ENCODE measurements at places on chromosomes 4 and X.
A peak's percentile ranks its signal among the peaks of the same experiment; 100 is the strongest.

DNA sequence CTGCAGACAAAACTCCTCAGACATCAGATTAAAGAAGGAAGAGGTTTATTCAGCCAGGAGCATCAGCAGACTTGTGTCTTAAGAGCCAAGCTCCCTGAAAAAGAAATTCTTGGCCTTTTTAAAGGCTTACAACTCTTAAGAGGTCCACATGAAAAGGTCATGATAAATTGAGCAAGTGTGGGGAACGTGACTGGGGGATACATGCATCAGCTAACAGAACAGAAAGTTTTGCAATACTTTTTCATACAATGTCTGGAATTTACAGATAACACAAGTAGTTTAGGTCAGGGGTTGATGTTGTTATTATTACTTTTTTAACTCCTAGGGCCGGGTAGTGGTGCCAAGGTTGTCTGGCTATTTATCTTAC lies 55.6 kb upstream of the RBMX start:
- DNase-seq = no peak
- H3K36me3 ChIP-seq = no peaks in the 10 kb centered on the region
- no peaks in the 10 kb centered on the region for H3K4me1 ChIP-seq
- H3K27ac ChIP-seq = no peak overlapping the region

GRCh38 chrX:39749728-39750127 lies 348.0 kb downstream of the BCOR start:
- no peak for DNase-seq
- no peak overlapping the region for H3K27ac ChIP-seq
- no peaks in the 10 kb centered on the region for H3K36me3 ChIP-seq
- no peak overlapping the region for H3K4me3 ChIP-seq
- H3K27me3 ChIP-seq = no peaks in the 10 kb centered on the region

- H3K36me3 ChIP-seq = no peaks in the 10 kb centered on the region
- no peak overlapping the region for H3K4me3 ChIP-seq
- no peak for DNase-seq
- H3K27ac ChIP-seq = no peak overlapping the region
- H3K27me3 ChIP-seq = no peaks in the 10 kb centered on the region
These were observed 103.2 kb upstream of the PSAPL1 start for GRCh38 chr4:7537853-7538400.

DNA sequence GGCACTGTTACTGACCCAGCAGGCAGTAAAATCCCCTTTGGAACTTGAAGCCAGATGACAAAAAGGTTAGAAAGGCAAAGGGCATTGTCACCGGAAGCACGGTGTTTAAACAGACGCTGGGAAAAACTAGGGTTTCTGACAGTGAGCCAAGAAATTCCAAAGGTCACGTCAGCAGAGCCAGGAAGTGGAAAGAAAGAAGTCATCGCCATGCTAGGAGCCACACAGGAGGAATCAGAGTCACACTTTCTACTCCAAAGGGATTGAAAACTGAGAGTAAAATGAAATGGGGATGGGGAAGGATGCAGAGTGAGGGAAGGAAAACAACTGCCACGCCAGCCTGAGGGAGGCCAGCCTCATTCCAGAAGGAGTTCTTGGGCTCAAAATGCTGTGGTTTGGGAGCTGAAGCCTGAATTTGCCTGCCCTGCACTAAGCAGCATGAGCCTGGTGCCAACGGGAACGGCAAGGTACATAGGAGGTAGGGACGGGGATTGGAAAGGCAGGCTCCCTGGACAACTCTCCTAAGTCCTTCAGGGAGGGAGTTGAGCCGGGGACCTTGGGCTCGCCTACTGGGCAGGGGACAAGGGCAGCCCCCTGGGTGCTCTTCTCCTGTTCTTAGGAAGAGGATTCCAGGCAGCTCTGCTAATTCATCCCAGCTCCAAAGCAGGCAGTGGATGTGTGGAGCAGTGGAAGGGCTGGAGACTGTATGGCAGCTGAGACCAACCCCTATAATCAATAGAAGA lies 66.8 kb downstream of the SOWAHB start:
- H3K36me3 ChIP-seq = no peaks in the 10 kb centered on the region
- H3K27me3 ChIP-seq = no peaks in the 10 kb centered on the region
- H3K4me3 ChIP-seq = no peak overlapping the region
- DNase-seq = no peak
- H3K4me1 ChIP-seq = no peaks in the 10 kb centered on the region

DNA sequence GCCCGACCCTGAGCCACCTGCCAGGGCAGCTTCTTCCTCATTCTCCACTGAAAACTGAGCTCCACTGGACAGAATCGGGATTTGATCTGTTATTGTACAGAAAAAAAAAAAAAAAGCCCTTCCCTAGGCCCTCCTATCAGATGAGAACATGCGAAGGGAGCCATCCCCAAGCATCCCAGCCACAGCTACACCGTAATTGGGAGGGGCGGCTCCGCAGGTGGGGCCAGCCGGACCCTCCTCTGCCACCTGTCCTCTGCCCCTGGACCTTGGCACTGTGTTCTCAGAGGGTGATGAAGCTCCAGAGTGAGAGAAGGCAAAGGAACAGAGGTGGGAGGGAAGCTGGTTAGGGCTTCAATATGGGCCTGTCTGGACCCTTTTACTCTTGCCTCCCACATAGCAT lies 240.0 kb upstream of the PSAPL1 start:
- H3K36me3 ChIP-seq = no peaks in the 10 kb centered on the region
- no peaks in the 10 kb centered on the region for H3K4me1 ChIP-seq
- no peaks in the 10 kb centered on the region for H3K27me3 ChIP-seq
- H3K4me3 ChIP-seq = no peak overlapping the region
- H3K27ac ChIP-seq = no peak overlapping the region

DNA sequence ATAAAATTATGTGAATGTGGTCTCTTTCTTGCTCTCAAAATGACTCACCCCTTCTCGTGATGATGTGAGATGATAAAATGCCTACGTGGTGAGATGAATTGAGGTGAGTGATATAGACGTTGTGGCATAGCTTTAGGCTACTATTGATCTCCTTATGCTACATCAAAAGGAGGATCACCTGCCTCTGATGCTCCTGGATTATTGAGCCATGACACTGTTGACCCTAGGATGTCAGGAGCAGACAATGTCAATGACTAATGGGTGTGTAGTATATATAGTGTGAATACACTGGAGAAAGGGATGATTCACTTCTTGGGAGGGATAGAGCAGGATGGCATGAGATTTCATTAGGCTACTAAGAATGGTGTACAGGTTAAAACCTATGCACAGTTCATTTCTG lies 210.7 kb upstream of the PRPS2 start:
- H3K36me3 ChIP-seq = no peaks in the 10 kb centered on the region
- H3K4me1 ChIP-seq = no peaks in the 10 kb centered on the region
- no peaks in the 10 kb centered on the region for H3K27me3 ChIP-seq
- no peak overlapping the region for H3K4me3 ChIP-seq
- DNase-seq = no peak
- H3K27ac ChIP-seq = no peak overlapping the region

DNA sequence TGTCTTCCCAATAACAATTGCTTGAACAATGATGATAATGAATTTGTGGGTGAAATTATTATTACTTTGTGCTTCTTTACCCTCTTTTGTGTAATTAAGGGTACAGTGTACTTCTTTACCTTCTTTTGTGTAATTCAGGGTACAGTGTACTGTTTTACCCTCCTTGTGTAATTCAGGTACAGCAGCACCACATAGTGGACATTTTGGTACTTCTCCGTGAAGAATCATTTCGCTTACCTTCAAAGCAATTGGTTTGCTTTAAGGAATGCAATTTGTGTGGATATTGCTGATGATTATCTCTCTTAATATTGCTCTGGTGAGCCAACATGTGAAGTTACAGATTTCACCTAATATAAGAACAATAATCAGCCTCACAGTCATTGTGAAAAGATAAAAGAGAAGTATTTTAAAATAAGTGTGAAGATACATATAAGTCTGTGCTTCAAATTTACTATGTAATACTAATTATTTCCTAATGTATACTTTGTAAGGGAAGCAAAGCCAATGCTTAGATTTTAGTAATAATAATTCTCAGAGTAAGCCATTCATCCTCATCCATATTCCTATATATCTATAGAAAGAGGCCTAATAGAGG lies 27.2 kb upstream of the SEC24B start:
- no peaks in the 10 kb centered on the region for H3K27me3 ChIP-seq
- H3K4me3 ChIP-seq = no peak overlapping the region
- DNase-seq = no peak
- H3K4me1 ChIP-seq = no peaks in the 10 kb centered on the region
- no peaks in the 10 kb centered on the region for H3K36me3 ChIP-seq

GRCh38 chrX:46935295-46935694 lies 23.1 kb downstream of the JADE3 start:
- H3K27me3 ChIP-seq = no peaks in the 10 kb centered on the region
- H3K36me3 ChIP-seq = no peaks in the 10 kb centered on the region
- no peak overlapping the region for H3K4me3 ChIP-seq
- no peak overlapping the region for H3K27ac ChIP-seq
- no peak for DNase-seq

DNA sequence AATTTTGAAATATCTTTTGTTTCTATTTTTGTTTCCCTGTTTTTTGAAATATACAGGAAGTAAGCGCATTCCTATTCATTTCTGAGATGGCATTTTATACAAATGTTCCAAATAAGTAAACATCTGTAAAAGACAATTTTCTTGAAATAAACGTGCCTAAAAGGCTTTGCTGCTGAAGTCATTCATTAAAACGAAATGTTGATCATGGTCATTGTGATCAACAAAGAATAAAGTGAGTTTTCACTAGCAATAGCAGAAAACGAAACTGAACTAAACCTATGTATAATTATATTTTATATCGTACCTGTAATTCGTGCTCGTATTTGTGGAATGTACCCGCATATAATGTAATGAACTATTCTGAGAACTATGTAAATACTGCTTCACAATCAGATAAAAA lies 221.2 kb downstream of the MGST2 start:
- H3K27ac ChIP-seq = no peak overlapping the region
- H3K4me1 ChIP-seq = no peaks in the 10 kb centered on the region
- no peaks in the 10 kb centered on the region for H3K36me3 ChIP-seq
- no peak for DNase-seq
- H3K27me3 ChIP-seq = no peaks in the 10 kb centered on the region

- H3K36me3 ChIP-seq = no peaks in the 10 kb centered on the region
- no peak overlapping the region for H3K4me3 ChIP-seq
- H3K27me3 ChIP-seq = no peaks in the 10 kb centered on the region
- H3K4me1 ChIP-seq = no peaks in the 10 kb centered on the region
These were observed 258.9 kb downstream of the SPANXN1 start for GRCh38 chrX:145506214-145506613.

GRCh38 chrX:107775734-107776511 lies at the start of gene TSC22D3:
Gene TSC22D3, minus strand, starts transcription at chrX:107775787. Its CDS starts 368 bp downstream, at chrX:107775419.
- no peaks in the 10 kb centered on the region for H3K27me3 ChIP-seq
- peak within 1 kb of the TSS; percentile 73 for H3K4me3 ChIP-seq
- no peaks in the 10 kb centered on the region for H3K36me3 ChIP-seq
- H3K27ac ChIP-seq = peak within 1 kb of the TSS; percentile 43
- no peaks in the 10 kb centered on the region for H3K4me1 ChIP-seq

- H3K4me3 ChIP-seq = no peak overlapping the region
- no peak for DNase-seq
- no peaks in the 10 kb centered on the region for H3K36me3 ChIP-seq
- H3K27ac ChIP-seq = no peak overlapping the region
- peaks cover 6% of the 10 kb centered on the region for H3K4me1 ChIP-seq
These were observed 73.8 kb downstream of the KDM6A start for GRCh38 chrX:44946771-44947170.

DNA sequence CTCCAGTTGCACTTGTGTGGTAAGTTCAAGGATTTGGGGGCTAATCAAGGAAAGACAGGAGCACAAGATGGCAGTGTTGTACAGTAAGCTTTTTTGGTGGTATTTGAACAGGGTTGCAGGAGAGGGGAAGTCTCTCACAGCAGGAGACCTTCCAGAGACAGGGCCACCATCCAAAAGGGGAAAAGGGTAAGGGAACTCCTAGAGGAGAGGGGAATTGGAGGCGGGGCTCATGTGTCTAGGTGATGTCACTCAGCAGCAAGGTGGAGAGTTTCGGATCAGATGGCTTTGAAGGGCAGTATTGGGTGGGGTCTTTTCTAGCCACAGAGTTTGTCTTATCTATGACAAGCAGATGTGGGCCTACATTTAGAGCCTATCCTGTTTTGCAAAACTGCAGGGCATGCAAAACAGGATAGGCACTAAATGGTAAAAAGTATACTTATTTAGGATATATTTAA lies 13.4 kb upstream of the RNF175 start:
- DNase-seq = no peak
- no peaks in the 10 kb centered on the region for H3K4me1 ChIP-seq
- no peaks in the 10 kb centered on the region for H3K36me3 ChIP-seq

DNA sequence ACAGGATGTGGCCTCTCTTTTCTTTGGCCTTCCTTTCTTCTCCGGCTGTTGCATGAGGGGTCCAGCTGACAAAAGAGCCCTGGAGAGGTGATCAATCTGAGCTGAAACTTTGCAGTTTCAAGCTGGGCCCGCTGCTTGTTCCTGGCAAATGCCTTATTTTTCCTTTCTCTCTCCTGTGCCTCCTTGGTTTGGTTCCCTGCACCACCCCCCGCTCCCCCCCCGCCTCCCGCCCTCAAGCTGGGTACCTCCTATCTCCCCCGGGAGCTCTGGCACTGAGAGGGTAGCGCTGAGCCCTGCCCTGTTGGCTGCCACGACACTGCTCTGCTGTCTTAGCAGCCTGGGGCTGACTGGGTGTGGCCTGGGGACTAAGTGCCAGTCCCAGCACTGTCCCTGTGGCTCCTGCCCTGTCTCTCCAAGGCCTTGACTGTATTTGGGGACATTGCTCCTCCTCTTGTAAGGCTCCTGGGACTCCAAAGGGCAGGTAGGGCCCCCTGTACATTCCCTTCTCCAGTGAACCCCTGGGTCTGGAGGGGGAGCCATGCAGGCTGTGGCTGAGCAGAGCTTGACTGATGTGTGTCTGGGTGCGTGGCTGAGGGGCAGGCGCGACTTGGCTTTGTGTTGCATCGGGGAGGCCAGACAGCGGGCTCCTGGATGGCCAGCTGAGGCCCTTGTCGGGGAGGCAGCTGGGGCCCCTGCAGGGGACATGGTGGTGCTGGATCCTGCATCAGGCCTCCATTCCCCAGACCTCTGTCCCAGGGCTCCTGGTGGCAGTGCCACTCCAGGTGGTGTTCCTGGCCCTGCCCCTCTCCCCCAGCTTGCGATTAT lies 1.1 kb downstream of the PLXNA3 start:
- H3K36me3 ChIP-seq = no peaks in the 10 kb centered on the region
- DNase-seq = no peak
- peaks cover 5% of the 10 kb centered on the region for H3K4me1 ChIP-seq

DNA sequence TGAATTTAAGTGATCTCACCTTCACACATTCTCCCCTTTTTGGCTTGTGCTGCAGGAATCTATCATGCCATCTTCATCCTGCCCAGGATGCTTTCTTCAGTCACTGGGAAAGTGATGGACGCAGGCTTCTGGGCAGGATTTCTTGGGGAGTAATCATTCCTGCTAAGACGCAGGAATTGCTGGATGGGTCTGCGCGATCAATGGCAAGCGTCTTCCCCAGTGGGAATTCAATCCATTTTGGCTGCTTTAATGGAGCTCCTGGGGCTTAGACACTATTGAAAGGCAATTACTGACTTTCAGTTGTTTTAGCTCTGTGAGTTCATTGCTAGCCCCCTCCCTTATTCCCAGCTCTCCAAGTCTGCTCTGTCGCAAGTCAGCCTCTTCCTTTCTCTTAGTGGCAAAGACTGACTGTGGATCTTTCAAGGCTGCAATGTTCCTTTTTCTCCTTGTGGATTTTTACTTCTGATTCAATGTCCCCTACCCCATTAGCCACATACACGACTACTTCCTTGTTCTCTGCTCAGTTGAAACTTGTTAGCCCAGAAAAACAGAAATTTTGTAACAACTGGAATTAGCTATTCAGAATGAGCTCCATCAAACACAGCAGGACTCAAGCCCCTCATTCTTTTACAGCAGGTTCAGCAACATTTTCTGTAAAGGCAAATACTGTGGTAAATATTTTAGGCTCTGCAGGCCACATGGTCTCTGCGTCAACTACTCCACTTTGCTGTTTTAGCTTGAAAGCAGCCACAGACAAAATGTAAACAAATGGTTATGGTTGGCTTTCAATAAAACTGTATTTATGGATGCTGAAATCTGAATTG lies 154.9 kb downstream of the ASB9 start:
- H3K27me3 ChIP-seq = no peaks in the 10 kb centered on the region
- H3K36me3 ChIP-seq = no peaks in the 10 kb centered on the region
- H3K4me3 ChIP-seq = no peak overlapping the region
- H3K27ac ChIP-seq = no peak overlapping the region
- no peaks in the 10 kb centered on the region for H3K4me1 ChIP-seq
- DNase-seq = no peak

All from CD8-positive, alpha-beta memory T cell (primary cell).